NCI-H1048 (cell line): ENCODE measurements at places on chromosomes 3 and 15.

DNA sequence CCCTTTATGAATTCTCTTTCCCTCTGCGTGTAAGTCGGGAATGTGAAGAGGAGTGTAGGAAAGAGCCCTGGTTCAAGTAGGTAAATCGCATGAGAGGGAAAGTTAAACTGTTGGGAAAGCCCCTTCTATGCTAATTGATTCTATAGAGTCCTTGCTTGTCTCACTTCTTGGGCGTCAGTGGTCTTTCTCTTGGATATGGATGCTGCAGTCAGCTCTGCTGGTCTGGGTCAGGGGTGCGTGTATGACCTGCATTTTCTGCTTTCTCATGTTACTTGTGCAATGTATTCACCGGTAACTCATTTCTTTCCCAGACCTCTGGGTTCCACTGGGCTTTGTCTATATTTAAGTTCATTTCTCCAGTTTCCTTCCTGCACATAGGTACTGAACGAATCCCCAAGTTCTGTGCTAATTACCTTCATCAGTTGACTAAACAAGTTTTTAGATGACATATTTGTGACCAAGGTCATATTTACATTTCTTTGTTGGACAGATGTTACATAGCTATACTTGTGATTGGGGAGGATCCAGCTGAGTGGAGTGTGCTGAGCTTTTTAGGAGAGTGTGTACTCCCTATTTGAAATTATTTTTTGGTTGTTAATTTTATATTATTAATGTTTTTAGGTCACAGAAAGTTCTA, 1.4 kb downstream of the SETD5 start:
- no peak for DNase-seq

DNA sequence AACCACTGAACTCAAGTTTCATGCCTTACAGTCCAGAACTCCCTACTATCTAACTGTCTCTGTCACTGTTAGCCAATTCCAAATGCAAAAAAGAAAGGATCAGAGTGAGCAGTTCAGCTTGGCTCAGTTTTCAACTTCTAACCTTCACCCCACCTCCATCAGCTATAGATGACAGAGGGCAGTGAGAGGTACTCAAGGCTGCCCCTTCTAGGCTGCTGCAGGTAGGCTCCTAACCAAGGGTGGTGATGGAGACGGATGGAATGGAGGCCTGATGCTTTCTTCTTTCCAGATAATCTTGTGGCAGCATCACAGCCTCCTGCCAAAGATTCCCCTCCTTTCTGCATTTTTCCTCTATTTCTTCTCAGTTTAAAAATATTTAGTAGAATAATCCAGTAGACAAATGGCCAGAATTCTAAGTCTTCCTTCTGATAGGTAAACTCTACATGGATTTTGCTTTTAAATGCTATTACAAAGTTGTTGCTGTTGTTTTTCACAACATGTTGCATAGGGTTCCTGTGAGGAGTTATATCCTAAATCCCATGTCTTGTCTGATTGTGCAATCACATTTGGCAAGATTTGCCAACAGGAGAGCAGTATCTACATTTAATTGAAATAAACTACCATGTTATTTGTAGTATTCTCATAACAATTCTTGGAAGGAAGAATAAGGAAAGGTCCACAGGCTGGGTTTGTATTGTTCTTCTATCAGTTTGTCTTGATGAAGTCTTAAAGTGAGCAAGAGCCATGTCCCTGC, 301.6 kb upstream of the TRIM42 start:
- no peak for DNase-seq

DNA sequence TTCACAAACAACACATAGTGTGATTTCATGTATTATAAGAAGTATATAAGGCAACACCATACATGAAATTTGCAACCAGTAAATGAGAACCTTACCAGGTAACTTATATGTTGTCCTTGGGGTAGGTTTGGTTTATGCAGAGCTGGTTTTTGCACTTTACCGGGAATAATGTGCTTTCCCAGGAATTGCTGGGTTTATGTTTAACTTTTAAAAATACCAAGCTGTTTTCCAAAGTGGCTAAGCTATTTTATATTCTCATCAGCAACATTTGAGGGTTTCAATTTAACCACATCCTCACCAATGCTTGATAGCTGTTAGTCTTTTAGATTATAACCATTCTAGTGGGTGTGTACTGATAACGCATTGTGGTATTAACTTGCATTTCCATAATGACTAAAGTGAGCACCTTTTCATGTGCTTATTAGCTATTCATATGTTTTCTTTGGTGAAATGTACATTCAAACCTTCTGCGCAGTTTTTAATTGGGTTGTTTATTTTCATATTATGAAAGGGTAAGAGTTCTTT, 71.6 kb downstream of the KY start:
- no peak for DNase-seq

DNA sequence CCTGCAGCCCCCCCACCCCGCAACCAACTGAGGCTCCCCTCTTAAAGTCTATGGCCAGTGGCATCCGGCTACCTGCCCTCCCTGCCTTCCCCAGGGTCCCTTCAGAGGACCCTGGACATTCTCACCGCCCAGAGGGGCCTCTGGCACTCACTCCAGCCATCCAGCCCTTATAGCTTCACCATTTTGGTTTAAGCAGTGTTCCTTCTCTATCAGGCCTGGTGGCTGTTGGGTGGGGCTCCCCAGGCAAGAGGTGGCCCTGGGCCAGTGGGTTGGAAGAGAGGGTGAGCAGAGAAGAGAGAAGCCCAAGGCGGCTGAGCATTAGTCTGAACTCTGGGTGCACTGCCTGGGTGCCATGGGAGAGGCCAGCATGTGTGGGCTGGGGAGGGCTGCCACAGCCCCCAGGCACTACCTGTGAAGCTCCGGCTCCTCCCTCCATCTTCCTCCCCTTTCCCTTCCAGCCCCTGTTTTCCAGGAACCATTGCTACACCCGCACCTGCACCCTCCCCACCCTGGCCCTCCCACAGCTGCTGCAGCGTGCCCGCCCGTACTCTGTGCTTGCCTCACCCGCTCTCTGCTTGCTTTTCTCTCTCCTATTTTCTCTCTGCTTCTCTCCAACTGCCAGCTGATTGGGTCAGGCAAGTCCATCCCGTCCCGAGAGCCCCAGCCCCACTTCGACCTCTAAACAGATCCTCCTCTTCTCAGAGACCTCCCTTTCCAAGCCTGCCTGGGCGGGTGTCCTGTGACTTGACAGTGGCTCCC, 168.2 kb downstream of the TBC1D2B start:
- DNase-seq, result no peak

DNA sequence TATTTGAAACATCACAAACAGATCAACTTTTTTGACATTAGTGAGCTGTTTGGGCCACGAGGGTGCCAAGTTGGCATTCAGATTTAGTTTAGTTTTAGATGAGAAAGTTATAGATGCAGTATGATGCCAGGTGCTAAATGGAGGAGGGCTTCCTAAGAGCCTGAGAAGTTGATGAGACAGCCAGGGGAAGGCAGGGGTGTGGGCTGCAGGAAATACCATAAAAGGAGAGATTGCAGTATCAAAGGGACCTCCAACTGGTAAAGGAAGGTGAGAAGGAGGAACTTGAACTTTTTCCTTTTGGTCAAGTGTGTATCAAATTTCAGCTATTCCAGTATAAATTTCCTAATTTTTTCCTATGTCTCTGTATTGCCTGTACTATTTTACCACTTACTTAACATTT, 2.0 kb upstream of the TNIK start:
- no peak for DNase-seq

DNA sequence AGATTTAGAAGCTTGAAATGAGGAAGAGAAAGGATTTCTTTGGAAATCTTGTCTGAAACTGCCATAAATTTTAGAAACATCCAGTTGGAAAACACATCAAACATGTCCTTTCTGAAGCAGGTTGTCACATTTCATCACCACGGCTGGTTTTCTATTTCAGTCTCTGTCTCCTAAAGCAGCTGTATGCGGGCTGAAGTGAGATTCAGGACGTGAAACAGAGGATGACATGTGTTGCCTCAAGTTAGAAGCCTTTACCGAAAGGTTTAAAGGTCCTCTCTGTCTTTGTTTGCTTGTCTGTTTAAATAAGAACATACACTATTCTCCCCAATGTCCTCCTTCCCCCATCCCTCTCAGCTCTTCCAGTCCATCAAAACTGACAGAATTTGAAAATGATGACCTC, 141.9 kb downstream of the SQOR start:
- no peak for DNase-seq

- no peak for DNase-seq
These were observed 1114.8 kb downstream of the ROBO2 start for GRCh38 chr3:78154521-78155186.
